ENCODE measurements at places on chromosomes 7 and 10. TPM values are rescaled to one million over a fixed set of nuclear protein-coding genes. Genes with fewer than 3 reads are reported as not detected.

- no peak for DNase-seq
These were observed 1.6 kb downstream of the SPOCK2 start for GRCh38 chr10:72086466-72087391.

DNA sequence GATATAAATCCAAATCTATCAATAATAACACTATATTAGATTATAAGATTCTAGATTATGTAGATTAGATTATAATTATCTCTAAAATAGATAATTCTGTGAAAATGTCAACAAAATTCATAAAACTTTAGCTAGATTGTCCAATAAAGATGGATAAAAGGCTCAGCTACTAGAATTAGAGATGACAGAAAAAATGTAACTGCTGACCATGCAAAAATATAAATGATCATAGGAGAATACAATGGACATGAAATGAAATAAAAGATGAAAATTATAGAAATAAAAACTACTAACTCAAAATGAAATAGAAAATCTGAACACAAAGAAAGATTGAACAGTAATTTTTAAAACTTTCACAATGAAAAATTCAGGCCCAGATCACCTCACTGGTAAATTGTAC is 1332.1 kb upstream of the CELF2 start:
- DNase-seq, result no peak

DNA sequence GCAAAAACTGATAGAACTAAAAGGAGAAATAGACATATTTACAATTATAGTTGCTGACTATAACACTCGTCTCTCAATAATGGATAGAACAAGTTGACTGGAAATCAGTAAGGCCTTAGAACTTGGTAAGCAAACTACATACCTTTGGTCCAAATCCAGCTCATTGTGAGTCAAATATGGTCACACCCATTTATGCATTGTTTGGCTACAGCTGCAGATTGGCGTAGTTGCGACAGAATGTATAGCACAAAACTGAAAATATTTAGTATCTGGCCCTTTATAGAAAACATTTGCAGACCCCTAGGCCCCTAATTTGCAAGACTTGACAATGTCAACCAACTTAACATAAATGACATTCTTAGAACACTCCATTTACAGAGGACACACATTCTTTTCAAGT is 103.6 kb upstream of the EGR2 start:
- DNase-seq, result no peak

- no peak for DNase-seq
These were observed 10.1 kb downstream of the FOXL3 start for GRCh38 chr7:300048-300447.

- no peak for DNase-seq
These were observed 95.3 kb downstream of the PIP4K2A start for GRCh38 chr10:22619101-22619500.

DNA sequence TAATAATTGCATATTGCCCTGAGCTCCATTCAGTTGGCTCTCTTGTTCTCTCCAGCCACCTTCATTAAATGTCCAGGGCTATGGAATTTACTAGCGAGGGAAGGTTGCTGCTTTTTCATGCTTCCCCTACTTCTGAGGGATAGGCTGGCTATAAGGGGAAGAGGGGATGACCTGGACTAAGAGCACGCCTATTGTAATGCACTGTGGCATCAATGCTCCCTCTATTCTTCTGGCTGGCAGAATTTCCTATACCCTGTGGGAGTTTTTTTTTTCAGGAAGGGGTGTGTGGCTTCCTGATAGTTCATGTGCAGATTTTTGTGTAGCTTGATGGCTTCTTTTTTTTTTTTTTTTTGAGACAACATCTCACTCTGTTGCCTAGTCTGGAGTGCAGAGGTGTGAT is 155.8 kb downstream of the SND1 start:
- DNase-seq, result no peak

DNA sequence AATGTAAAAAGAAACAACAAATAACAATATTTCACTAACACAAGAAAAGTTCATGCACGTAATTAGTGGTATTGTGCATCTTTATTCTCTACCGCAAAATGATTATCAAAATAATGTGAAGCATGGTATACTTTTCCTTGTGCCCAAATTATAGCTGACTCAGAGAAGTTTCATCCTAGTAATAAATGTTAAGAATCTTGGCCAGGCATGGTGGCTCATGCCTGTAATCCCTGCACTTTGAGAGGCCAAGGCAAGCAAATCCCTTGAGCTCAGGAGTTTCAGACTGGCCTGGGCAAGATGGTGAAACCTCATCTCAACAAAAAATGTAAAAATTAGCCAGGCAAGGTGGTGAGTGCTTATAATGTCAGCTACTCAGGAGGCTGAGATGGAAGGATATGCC is 105.0 kb downstream of the KMT2C start:
- DNase-seq, result no peak

DNA sequence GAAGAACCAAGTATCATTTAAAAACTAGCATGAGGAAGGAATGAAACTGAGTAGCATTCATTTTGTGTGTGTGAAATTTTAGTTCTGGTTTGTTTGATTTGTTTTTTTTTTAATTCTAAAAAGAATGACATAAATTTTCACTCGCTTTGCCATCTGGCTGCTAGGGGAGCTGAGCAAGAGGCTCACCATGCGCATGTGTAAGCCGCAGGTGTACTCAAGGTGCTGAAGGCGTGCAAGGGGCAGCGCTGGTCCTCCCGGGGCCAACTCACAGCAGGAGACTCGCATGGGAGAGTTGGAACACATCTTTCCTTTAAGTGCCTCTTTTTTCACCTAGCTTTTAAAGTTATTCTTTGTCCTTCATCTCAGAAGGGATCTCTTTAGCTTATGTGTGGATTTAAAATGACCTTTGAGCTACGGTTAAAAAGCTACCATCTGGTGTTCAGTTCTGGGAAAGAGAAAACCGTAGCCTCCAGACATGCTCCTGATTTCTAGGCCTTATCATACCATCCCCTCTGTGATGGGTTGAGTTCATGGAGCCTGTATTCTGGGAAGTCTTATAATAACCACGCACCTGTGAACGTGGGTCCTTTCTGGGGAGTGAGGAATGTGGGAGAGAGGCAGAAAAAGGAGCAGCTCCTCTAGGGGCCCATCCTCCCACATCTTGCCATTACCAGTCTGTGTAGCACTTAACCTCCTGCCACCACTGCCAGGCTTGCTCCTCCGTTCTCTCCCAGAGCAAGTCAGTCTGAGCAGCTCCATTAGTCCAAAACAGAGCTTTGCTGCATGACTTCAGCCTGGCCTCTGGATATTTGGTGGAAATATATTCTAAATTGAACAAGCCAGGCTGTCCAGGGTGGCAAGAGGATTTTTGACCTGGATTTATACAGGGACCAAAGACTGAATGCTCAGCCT is 61.9 kb downstream of the KLHDC10 start:
- DNase-seq, result no peak

GRCh38 chr7:114652041-114652440 is 237.4 kb downstream of the FOXP2 start:
- no peak for DNase-seq

DNA sequence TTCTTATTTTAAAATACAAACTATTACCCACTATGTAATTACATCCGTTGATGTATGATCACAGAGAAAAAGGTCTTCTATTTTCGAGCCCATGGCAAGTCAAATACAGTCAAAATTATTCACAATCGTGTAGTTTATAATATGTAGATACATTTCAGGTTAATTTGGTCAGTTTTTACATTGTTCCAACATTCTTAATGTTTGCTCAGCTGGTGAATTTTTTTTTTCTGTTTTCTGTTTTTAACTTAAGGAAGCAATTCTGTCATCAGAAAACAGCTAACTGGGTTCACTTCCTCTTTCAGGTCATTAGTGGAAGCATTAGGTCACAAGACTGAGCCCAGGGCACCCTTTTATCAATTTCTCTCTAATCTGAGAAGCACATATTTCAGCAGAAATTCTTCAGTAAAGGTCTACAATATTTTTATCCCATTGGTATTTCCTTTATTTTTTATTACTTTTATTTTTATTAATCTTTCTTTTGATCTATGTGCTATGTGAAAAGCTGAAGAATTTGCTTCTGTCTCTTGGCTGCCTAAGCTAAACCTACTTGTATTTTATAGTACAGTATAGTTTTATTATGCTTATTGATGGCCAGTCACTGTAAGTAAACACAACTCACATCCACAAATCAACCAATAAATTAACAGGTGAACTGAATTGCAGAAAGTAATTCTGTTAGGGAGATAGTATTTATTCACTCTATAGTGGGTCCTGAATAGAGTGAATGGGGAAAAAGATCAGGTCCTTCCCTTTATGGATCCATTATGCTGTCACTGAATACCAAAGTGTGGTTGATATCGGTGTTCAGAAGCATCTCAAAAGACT is 84.6 kb downstream of the ICA1 start:
- no peak for DNase-seq

DNA sequence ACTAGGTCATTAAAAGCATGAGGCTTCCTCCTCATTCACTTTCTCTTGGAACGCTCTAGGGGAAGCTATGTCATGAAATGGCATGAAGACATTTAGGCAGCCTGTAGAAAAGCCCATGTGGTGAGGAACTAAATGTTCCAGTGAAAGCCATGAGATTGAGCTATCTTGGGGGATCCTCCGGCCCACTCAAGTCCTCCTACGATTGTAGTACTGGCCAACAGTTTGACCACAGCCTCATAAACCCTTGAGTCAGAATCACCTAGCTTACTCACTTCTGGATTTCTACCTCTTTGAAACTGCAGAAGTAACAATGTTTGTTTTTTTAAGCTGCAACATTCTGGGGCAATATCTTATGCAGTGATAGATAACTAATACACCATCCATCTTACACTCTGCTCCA is 605.1 kb downstream of the SORCS1 start:
- no peak for DNase-seq

GRCh38 chr7:71144963-71145362 is 13.0 kb downstream of the GALNT17 start:
- DNase-seq, result no peak

GRCh38 chr10:30384051-30384674 is 35.1 kb upstream of the MTPAP start:
- no peak for DNase-seq

- DNase-seq, result no peak
These were observed 18.8 kb downstream of the DNAJC9 start for GRCh38 chr10:73228247-73228646.

GRCh38 chr7:54827734-54828133 is 68.7 kb upstream of the SEC61G start:
- no peak for DNase-seq

GRCh38 chr7:17696422-17696821 is 243.9 kb downstream of the SNX13 start:
- DNase-seq, result no peak

The SH3PXD2A gene
- total RNA-seq, result 5.7 TPM

The COX19 gene
- 14.4 TPM for total RNA-seq

The NKX2-3 gene
- 0.15 TPM for total RNA-seq

All from Panc1 (cell line).